Left lung (tissue), 14 donors: ENCODE measurements at places on chromosomes 7 and 10.

DNA sequence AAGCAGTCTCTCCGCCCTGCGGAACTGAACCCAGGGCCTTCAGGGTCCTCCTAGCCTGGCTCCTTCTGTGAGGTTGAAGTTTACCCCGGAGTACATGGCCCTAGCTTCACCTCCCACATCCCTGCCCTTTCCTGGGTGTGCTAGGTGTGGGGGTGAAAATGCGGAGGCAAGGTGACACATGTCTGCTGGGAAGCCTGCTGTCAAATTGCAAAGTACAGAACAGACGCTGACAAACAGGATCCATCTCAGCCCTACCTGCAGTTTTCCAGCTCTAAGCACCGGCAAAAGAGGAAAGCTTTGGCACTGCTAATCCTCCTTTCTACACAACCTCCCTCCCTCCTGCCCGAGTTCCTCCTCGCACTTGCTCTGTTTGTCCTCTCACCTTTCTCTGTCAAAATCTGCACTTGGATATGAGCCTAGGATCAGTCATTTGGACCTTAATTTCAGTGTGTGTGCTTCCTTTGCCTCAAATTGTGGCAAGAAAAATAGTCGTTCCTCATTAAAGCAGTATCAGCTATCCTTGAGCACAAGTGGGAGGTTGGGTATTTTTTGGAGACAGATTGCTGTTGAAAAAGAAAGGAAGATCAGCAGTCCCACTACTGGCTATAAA is 14.4 kb upstream of the GPR15LG start:
- no peak overlapping the region for H3K4me3 ChIP-seq
- no peak for DNase-seq
- peaks cover 21% of the 10 kb centered on the region for H3K4me1 ChIP-seq

GRCh38 chr10:34292194-34292565 is 522.9 kb downstream of the PARD3 start:
- H3K36me3 ChIP-seq = no peaks in the 10 kb centered on the region
- no peak overlapping the region for H3K4me3 ChIP-seq
- no peaks in the 10 kb centered on the region for H3K27me3 ChIP-seq
- no peaks in the 10 kb centered on the region for H3K4me1 ChIP-seq

DNA sequence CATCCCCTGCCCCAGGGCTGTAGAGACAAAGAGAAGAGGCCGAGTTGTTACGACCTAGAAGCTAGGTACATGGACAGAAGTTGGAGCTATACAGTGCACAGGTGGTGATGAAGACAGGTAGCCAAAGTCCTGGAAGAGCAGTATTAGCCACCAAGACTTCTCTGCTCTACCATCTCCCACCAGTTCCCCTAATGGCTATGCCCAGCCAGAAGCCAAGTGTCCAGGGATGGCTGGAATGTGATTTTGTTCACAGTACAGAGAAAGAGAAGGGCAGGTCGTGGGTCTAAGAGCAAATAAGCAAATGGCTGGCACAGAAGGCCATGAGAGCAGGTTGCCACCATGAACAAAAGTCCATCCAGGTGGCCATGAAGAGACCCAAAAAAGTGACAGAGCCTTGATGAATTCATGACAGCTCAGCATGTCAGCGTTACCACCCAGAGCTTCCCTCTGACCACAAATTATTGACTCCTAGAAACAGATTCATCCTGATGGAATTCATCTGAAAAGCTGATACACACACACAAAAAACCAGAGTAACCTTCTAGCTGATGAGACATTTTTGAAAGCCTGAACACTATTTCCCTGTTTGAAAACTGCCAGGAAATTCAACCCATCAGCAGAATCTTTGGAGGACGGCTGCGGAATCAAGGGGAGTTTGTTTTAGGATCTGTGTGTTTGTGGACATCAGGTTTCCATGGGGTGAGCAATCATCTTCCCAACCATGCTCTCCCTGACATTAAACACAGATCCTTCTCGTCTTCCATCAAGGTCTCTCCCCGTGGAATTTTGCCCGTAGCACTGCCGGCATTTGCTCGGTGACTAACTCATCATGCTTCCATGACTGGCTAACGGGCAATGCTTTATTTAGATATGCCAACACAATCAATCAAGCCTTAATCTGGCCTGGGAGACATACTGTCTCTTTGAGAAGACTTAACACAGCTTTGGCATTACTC is 906.7 kb upstream of the AUTS2 start:
- no peaks in the 10 kb centered on the region for H3K4me1 ChIP-seq
- no peak for DNase-seq
- H3K4me3 ChIP-seq = no peak overlapping the region
- H3K27me3 ChIP-seq = no peaks in the 10 kb centered on the region

GRCh38 chr7:94632338-94633013 is 23.5 kb downstream of the SGCE start:
- no peaks in the 10 kb centered on the region for H3K27me3 ChIP-seq
- H3K36me3 ChIP-seq = no peaks in the 10 kb centered on the region
- H3K4me3 ChIP-seq = no peak overlapping the region
- H3K27ac ChIP-seq = no peak overlapping the region
- no peak for DNase-seq

GRCh38 chr10:103772096-103772845 is 83.1 kb downstream of the SH3PXD2A start:
- H3K27me3 ChIP-seq = peaks cover 10% of the 10 kb centered on the region
- peak overlapping the region; percentile 11 for H3K4me3 ChIP-seq
- H3K36me3 ChIP-seq = no peaks in the 10 kb centered on the region
- H3K27ac ChIP-seq = peak overlapping the region; percentile 74
- DNase-seq = peak; percentile 98
